ENCODE measurements at places on chromosomes 6 and 20.

DNA sequence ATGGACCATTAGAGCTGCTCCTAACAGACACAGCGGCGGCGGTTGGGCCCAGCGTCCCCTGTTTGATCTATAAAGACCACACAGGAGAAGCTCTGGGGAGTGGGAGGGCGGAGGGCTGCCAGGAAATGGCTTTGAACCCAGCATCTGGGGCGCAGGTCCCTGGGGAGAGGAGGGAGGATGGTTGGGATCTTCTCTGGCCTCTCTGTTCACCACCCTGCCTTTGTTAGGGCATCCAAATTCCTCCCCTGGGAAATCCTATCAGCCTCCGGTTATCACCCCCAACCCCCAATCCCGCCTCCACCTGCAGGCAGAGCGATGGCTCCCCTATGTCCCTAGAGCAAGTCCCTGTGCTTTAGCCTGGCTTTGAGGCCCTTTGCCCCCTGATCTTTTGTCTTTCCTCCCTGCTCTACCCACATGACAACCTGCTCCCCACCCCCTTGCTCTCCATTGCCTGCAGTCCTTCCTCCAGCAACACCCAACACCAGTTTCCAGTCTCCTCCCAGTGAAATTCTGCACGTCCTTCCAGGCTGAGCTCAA lies 7.1 kb downstream of the XKR7 start:
- no peak for DNase-seq

GRCh38 chr6:100574836-100575235 lies 110.1 kb upstream of the SIM1 start:
- DNase-seq: no peak

GRCh38 chr6:168598251-168599117 lies 157.5 kb downstream of the SMOC2 start:
- DNase-seq: no peak

GRCh38 chr6:157488058-157488457 lies 107.1 kb downstream of the ZDHHC14 start:
- no peak for DNase-seq

DNA sequence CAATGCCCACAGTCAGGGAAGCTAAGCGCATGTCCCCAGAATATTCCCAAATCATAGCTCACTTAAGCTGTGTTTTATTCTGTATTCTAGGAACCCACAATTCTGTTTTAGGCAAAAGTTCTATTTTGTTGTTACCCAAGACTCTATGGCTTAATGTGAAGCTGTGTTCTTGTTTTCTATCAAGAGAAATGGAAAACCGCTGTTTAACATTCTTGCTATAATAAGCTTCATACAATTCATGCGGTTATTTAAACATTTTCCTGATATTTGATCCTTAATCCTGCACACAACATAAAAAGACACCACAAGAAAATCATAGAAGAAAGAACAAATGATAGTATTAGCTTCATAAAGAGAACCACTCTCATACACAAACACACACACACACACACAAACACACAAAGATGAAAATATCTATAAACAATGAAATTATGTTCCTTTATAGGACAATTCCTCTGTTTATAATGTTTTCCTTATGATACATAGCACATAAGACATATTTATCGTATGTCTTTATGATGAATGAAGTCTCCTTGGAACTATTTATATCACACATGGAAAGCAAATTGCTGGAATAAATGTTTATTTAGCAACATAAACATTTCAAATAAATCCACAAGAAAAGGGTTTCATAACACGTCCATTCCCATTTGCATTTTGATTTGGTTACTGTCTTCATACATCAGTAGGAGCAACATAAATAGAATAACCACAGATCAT lies 16.4 kb upstream of the COL21A1 start:
- DNase-seq: no peak

DNA sequence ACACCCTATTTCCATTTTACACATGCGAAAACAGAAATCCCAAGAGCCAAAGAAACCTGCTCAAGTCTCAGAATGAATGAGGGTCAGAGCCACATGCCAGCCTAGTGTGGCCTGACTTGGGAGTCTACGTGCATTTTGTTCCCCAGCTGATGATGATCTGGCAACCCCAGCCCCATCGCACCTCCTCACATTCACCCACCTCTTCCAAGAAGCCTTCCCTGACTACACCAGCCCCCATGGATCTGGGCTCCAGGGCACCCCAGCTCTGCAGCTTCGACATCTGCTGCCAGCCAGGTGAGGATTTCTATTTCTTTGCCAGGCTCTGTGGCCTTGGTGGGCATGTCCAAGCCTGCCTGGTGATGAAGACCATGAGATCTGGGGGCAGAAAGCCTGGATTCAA lies 41.0 kb downstream of the ANGPT4 start:
- DNase-seq: no peak

DNA sequence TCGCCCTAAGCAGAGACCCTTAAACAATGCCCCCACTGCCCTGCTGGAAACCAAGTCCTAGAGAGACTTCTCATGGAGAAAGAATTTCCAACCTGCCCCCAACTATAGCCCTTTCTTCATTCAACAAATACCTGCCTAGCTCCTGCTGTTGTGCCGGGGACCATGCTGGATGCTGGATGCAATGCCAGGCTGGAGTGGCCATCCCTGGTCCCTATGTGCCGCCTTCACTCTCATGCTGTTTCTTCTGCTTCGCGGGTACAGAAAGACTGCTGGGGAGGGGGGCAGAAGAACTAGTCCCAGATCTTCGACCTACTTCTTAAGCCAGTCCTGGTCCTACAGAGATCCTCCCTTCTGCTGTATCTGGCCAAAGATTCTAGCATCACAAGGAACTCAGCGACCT lies 3.4 kb downstream of the MDGA1 start:
- no peak for DNase-seq

DNA sequence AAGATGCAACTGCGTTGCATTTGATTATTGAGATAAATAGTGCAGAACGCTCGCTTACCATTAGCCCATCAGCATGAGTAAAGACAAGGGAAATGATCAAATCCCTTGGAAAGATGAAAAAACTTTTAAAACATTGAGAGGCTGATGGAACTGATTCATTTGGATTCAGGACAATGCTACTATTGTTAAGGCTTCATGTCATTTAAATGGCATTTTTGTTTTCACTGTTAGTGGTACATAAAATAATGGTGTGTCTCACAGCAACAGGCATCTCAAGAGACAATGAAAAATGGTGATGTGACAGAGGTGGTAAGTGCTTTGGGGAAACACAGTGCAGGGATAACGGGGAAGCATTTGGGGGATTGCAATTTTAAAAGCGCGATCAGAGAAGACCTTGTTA lies 159.7 kb upstream of the KCNG1 start:
- no peak for DNase-seq

GRCh38 chr6:13427316-13427715 lies 60.1 kb downstream of the GFOD1 start:
- DNase-seq: no peak

GRCh38 chr6:118594877-118595276 lies 46.8 kb downstream of the PLN start:
- DNase-seq: no peak

DNA sequence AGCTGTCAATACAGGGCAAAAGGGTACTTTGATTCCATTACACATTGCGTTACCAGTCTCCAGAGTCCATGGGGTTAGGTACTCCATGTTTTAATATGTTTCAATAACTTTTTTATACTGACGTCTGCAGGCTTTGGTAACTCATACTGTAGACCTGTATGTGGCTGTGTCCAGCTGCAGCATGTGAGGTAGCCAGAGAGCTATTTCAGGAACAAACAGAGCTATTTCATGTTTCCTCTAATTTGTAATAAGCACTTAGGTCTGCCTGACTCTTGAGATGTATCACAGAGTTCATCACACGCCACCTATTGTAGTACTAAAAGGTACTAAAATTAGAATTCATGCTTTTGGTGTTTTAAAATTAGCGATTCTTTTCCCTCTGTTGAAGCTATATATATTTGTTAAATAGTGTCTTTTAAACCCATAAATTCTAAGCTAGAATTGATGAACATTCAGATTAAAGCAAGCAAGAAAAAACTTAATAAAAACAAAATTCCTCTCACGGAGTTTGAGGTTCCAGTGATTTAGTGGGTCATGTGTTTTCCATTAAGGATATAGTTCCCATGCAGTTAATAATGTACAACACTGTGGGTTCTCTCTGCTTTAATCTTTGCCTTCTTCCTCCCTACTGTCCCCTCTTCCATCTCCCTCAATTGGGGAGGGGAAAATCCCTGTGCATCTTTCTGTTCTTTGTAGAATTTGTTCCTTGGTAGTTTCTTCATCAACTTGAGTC lies 37.0 kb downstream of the FOXO3 start:
- DNase-seq: no peak

DNA sequence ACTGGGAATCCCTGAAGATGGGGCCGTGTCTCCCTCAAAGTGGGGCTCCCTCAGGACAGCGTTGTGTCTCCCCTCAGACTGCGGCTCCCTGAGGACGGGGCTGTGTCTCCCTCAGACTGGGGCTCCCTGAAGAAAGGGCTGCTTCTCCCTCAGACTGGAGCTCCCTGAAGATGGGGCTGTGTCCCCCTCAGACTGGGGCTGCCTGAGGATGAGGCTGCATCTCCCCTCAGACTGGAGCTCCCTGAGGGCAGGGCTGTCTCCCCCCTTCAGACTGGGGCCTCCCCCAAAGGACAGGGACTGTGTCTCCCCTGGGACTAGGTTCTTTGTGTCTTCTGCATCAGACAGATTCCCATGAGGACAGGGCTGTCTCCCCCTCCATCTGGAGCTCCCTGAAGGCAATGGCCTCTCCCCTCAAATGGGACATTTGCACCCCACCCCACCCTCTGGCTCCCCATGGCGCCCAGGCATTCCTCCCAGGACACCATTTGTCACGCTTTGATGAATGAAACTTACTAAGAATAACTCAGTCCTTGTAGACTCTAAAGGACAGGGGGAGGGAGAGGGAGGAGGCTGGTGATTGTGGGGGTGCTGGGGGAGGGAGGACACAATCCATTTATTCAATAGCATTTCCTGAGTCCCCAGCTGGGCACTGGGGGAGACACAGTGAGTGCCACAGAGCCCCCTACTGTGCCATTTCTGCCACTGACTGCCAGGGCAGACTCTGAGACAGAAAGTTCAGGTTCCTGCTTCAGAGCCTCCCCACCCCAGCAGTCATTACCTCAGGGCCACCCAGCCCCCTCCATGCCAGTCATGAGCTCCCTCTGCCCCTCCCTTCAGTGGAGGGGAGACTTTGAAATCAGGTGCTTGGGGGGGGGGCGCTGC lies 122.4 kb downstream of the MRPL14 start:
- peak; percentile 65 for DNase-seq

GRCh38 chr20:47503685-47504084 lies 2.0 kb downstream of the NCOA3 start:
- no peak for DNase-seq

- no peak for DNase-seq
Observed at GRCh38 chr6:155319902-155320301, 5.6 kb upstream of the TFB1M start.
